ENCODE measurements at places on chromosomes 11 and 22.

GRCh38 chr22:23233752-23234408 is 53.6 kb downstream of the BCR start:
- no peak for ATAC-seq

DNA sequence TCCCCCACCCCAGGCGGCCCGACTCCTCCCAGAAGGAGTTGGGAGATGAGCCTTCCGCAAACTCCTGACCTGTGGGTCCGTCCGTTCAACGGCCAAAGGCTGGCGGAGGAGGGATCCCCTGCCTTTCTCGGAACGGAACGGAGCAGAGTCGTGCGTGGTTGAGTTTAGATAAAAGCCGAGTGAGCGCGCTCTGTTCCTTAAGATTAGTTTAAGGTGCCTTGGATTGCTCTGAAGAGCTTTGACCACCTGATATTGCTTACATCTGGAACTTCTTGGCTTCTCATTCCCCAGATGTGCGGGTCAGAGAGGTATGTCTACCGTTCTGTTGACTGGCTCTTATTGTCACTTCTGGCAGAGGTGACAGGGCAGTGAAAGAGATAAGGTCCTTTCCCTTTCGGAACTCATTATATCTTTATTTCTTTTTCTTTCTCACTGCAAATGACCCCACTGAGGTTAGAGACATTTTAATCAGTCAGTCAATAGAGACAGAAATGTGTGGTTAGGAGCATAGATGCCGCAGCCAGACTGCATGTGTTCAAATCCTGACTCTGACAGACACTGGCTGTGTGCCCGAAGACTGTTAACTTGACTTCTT is at the start of gene TRIM6:
TSS of gene TRIM6 (plus strand) at position 31 of the 595 bp plus-strand sequence. CDS start at position 292, 261 bp downstream.
- peak; percentile 82 for ATAC-seq

- peak; percentile 23 for ATAC-seq
Observed at GRCh38 chr11:78921509-78921908, 346.8 kb upstream of the NARS2 start.

DNA sequence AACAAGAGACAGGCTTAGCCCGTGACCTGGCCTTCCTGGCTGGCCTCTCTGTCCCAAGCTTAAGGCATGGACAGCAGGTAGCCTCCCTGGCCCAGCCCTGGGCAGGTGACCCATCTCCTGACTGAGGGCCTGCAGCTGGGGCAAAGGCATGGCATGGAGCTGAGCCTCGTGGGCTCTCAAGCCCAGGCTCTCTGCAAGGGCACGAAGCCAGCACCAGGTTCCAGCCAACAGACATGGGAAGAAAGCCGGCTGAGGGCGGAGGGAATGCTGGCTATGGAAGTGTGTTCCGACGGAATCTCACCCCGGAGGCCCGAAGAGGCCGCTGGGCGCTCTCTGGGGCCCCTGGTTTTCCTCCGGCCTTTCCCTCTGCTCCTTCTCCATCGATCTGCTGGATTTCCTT is 12.9 kb downstream of the DNAL4 start:
- no peak for ATAC-seq

DNA sequence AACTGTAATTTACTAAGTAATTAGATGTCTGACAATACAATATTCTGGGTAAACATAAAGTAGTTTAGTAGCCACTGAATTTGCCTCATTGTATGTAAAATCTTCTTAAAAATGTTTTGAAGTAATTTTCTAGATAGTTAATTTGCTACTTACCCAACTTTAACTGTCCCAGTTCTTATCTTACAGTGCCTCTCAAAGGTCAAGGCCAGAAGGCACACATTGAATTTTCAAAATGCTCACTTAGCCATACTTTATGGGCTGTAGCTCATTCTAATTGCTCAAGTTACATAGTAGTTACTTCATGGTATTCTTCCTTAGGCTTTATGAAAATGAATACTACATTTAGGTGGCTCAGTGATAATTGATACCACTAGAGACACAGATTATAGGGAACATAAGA is 666.6 kb downstream of the CNTN5 start:
- ATAC-seq: no peak

DNA sequence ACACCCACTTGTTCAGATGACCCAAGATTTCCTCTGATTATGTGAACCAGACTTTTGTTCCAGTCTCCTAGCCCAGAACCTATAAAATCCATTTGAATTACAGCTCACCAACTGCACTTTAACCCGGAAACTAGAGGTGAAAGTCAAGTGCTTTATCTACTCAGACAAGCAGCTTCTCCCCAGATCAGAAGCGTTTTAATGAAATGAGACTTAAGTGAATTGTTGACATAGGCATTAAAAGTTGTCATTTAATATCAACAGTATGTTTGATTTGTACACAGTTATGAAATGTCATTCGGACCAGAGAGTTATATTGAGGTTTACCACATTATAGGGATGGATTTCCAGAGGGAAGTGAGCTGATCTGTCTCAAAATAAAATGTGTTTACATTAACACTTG is 52.0 kb downstream of the CADM1 start:
- ATAC-seq: no peak

GRCh38 chr11:90795746-90796145 is 572.9 kb upstream of the CHORDC1 start:
- no peak for ATAC-seq

- no peak for ATAC-seq
Observed at GRCh38 chr11:96863520-96863919, 473.7 kb downstream of the JRKL start.

- peak; percentile 70 for ATAC-seq
Observed at GRCh38 chr11:43852057-43852636, 28.5 kb upstream of the ALKBH3 start.

DNA sequence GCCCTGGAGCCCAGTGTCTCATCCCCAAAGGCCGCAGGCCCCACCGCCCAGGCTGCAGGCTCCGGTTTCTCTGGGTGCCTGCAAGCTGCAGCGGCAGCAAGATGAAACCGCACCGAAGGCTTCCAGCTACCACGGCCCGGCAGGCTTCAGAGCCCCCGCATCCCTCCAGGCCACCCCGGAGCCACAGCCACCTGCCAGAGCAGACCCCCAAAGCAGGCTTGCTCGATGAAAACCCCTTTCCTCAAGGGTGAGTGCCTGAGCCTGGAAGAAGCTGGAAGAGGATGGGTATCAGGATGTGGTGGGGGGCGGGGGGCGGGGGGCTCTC is 24.5 kb upstream of the GNB1L start:
- ATAC-seq: no peak

DNA sequence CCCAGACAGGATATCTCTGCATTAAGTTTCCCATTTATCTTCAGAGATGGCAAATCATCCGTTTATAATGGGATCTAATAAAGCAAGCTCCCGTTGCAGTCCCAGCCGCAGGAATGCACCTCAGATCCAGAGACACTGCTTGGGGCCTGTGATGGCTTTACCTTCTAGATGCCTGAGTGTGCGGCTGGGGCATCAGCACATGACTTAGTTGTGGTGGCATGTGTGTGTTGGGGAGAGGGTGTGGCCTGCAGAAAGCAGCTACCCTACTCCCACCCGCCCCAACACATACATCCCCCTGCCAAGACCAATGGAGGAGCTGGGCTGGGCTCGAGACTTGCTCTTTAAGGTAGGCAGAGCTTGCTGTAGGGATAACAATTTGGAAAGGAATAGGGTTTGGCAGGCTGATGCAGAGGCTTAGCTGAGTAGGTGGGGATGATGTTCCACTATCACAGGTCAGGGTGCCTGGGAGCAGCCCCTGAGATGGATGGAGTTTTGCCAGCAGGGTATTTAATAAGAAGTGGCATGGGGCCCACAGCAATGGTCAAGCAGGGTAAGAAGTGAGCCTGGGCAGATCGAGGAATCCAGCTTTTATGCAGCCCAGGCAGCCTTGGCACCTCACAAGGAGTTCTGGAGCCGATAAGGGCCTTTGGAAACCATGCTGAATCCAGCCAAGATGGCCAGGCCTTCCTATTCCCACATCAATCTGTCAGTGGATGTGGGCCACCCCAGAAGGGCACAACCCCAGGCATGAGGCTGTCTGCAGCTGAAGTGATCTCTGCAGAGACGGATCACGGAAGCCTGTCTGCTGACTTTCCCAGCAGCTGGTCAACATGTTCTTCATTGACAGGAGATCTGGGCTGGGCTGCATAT is 601.3 kb downstream of the BUD13 start:
- peak; percentile 5 for ATAC-seq

GRCh38 chr11:75478783-75479596 is 46.0 kb upstream of the KLHL35 start:
- peak; percentile 40 for ATAC-seq

DNA sequence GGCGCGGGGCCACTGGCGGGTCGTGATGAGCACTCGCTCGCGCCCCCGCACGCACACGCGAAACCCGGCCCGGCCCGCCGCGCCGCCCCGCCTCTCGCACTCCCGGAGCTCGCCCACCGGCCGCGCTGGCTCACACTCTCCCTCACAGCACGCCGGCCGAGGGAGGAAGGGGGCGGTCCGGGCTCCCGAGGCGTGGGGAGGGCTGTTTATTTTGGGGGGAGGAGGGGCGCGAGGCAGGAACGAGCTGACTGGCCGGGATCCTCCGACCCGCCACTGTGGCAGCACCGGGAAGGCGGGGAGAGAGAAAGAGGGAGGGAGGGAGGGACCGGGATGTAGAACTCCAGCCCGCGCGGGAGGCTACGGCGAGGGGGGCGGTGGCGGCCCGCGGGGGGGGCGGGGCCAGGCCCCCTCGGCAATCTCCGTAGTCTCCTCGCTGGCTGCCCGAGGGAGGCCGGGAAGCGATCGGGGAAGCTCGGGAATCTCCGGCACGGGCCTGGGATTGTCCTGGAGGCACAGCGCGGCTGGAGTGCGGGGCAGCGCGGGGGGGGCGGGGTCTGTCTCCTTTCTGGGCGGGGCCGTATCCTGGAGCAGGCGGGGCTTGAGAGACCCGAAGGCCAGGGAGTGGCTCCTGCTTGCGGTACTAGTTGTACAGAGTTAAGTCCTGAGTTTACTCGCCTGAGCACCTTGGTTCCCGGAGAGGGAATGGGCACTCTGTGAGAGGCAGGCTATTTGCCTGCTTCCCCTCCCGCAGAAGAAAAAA is at the start of gene RBFOX2:
TSS of gene RBFOX2 (minus strand) at position 179 of the 760 bp plus-strand sequence. CDS start 399 bp downstream, outside the sequence.
- peak; percentile 91 for ATAC-seq

DNA sequence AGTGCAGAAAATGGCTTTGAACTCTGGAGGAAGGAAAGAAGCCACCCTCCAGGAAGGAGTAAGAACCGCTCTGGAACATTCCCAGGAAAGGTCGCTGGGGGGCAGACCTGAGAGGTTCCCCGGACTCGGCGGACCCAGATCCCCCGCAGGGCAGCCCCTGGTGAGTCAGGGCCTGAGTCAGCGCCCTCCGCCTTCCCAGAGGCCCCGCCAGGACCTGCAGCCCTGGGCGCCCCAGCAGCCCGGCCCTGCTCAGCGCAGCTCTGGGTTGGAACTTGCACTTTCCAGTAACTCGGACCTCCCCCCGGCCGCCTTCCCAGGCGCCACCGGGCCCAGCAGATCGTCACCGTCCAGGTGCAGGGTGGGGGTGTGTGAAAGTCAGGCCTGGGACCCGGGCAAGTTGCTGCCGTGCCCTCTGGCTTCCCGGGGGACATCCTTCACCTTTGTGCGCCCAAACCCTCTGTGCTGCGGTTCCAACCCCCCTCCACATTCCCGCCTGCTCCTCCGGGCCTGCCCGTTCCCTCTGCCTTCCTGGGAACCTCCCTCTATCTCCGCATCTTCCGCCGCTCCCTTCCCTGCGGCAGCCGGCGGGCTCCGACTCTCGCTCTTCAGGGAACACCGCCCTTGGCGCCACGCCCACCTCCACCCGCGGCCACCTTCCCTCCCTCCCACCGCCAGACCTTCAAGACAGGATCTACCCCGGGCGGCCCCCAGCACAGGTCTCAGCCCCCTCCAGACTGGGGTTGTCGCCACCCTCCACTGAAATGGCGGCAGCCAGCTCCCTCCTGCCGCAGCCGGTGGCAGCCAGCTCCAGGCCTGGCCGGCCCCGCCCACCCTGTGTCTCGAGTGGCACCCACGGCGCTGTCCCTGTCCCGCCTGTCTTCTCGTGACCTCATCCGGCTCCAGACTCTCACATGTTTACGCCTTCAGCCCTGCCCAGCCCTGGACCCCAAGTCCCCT is 36.8 kb upstream of the WNT7B start:
- peak; percentile 95 for ATAC-seq

GRCh38 chr22:44391481-44392445 is 79.0 kb upstream of the SHISAL1 start:
- ATAC-seq: peak; percentile 16

DNA sequence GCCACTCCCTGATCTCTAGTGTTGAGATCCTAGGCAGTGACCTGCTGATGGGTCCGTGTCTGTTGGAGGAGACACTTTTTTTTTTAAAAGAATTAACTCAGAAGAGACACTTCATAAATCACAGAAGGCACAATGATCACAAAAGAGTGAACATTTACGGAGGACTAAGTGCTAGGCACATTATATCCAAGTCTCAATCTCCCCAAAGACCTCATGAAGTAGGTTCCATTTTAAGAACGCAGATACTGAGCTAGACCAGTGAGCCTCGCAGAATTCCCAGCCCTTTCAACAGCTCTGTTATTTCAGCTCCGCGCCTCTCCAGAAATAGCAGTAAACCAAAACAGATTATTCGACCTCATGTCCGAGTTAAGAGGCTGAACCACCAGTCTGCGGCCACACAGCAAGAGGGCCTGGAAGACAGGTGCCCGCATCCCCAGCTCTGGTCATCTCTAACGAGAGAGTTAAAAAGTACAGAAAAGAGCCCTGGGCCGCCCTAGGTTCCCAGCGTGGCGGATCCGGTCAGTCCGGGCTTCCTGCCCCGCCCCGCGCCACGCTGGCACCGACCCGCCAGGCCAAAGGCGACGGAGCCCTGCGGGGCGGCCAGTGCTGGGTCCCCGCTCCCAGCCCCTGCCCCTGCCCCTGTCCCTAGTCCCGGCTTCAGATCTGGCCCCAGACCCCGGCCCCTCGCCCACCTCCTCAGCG is 612 bp downstream of the XBP1 start:
- peak; percentile 59 for ATAC-seq

Data from motor neuron (in vitro differentiated cells).